ENCODE measurements at places on chromosomes 1 and 21. TPM values are rescaled to one million over a fixed set of nuclear protein-coding genes. Genes with fewer than 3 reads are reported as not detected.

Gene LPAR3
- total RNA-seq: not detected

Gene KRTAP11-1
- not detected for total RNA-seq

Gene ZNF678
- total RNA-seq: 10.3 TPM

Gene SHISAL2A
- total RNA-seq: not detected

Gene SPRR1A
- total RNA-seq: not detected

Gene APOBEC4
- not detected for total RNA-seq

Gene OR10Z1
- total RNA-seq: not detected

Gene MTARC1
- total RNA-seq: 5.1 TPM

Gene RASSF5
- total RNA-seq: 5.3 TPM

Gene TCHH
- total RNA-seq: not detected

Gene PRAMEF8
- not detected for total RNA-seq

Gene CCDC27
- not detected for total RNA-seq

Gene L1TD1
- total RNA-seq: not detected

Gene RBM34
- total RNA-seq: 52.6 TPM

GRCh38 chr1:30754684-30755171 is 2.8 kb downstream of the LAPTM5 start:
- DNase-seq: no peak

DNA sequence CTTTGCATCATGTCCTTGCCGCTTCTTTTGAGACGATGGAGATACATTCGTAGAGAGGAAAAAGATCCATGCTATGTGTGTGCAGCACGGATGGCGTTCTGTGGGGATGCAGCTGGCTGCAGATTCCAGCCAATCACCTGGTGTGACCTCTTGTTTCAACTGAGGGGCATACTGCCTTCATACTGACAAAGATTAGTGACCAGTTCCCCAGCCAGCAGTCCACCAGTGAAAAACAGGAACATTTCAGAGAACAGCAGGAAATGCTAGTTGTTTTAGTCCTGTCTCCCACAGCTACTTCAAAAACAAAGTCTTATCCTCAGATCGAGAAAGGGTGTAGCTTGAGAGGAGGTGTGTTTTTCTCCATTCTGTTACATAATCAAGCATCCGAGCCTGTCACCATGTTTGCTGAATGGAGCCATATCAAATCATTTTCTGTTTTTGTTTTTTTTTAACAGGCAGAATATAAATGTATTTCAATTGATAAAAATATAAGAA is 255.7 kb upstream of the FMN2 start:
- DNase-seq: no peak

- no peak for DNase-seq
These were observed 3.2 kb upstream of the LHX8 start for GRCh38 chr1:75130865-75131564.

GRCh38 chr1:62285440-62285839 is 33.8 kb downstream of the KANK4 start:
- no peak for DNase-seq

- no peak for DNase-seq
These were observed 231.5 kb upstream of the SNX7 start for GRCh38 chr1:98429965-98430443.

GRCh38 chr1:33168556-33169289 is 13.1 kb downstream of the TRIM62 start:
- DNase-seq: no peak

DNA sequence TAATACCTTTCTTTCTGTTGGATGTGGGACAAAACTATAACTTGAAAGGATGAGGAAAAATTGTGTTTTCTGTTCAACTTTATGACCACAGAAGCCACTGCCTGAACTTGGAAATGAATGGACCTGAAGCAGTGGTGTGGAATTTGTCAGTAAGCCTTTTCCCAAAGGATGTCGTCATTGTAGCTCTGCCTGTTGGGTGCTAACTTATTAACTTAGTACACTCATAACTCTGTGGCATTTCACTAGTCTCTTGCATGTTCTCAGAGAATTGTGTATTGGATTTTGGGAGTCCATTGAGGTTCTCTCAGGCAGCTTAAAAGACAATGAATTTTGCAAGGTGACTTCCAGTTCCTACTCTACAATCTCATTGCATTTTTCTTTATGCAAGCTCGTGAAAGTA is 49.6 kb downstream of the KCNK2 start:
- DNase-seq: no peak

- no peak for DNase-seq
These were observed 11.9 kb upstream of the LRRC71 start for GRCh38 chr1:156908541-156908940.

GRCh38 chr21:42695697-42696380 is 42.4 kb downstream of the PDE9A start:
- no peak for DNase-seq

- DNase-seq: no peak
These were observed 9.7 kb upstream of the PRDX6 start for GRCh38 chr1:173467426-173467825.

DNA sequence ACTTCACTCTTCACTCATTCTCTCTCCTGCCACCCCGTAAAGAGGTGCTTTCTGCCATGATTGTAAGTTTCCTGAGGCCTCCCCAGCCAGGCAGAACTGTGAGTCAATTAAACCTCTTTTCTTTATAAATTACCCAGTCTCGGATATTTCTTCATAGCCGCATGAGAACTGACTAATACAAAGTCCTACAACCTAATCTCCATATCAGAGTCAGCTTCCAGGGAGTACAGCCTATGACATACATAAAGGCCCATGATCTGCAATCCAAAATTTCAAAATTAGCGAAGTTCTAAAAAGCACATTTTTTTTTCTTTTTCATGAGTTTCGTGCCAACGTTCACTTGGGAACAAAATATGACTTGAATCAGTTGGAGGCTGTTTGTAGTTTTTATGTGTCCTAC is 256.9 kb upstream of the DUSP10 start:
- no peak for DNase-seq

GRCh38 chr1:41682845-41683625 is 198.6 kb upstream of the EDN2 start:
- DNase-seq: no peak

- no peak for DNase-seq
These were observed 612 bp downstream of the PSMA5 start for GRCh38 chr1:109425391-109426280.

GRCh38 chr1:87173231-87173630 is 155.4 kb upstream of the LMO4 start:
- DNase-seq: no peak

GRCh38 chr1:156664046-156664766 is 13.0 kb downstream of the NES start:
- no peak for DNase-seq

DNA sequence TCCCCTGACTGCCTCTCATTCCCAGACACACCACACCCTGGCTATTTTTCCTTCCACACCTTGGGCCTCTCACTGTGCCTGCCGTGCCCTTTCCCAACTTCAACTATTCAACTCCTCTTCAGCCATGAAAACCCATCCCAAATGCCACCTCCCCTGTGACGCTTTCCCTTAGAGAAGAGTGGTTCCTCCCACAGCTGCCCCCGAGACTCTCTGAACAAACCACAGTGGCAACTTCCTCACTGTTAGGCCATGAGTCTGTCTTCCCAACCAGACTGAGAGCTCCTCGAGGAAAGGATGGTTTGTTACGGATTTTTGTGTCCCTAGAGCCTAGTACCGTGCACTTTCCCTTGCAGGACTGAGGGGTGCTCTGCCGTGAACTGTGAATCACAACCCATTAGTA is 59.2 kb downstream of the LRRN2 start:
- no peak for DNase-seq

DNA sequence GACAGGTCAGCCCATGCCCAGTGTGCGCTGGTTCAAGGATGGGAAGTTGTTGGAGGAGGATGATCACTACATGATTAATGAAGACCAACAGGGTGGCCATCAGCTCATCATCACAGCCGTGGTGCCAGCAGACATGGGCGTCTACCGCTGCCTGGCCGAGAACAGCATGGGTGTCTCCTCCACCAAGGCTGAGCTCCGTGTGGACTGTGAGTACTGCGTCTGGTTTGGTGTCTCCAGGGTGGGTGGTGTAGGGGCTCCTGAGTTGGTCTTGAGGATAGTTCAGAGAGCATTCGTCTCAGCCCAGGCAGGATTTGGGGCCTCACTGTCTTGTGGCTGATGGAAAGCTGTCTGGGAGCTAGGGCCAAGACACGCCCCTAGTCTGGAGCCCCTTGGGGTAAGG is 83.2 kb downstream of the TRIM11 start:
- peak; percentile 5 for DNase-seq

GRCh38 chr21:45482899-45483821 is 59.1 kb downstream of the SLC19A1 start:
- DNase-seq: no peak

DNA sequence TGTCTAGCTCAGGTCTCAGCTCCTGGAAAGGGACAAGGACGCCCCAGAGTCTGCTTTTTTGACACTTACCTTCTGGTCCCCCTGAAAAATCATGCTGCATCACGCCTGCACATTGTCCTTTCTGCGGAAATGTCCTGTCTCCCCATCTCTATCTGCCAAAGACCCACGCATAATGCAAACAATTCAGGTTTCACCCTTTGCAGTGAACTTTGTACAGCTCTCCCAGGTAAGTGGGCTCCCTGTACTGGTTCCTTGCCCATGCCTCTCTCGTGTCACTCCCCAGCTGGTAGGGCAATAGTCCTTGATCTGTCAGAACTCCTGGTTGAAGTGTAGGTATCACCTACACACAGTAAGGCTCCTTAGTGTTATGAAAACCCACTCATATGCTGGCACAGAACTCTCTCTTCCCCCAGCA is 102.9 kb upstream of the IRF2BP2 start:
- no peak for DNase-seq

- DNase-seq: no peak
These were observed 12.3 kb downstream of the KAZN start for GRCh38 chr1:14610761-14611160.

- DNase-seq: no peak
These were observed at the start of gene COL24A1 for GRCh38 chr1:86156566-86157455. Gene COL24A1 (minus strand): TSS chr1:86156772. CDS start chr1:86156396, 376 bp downstream.

DNA sequence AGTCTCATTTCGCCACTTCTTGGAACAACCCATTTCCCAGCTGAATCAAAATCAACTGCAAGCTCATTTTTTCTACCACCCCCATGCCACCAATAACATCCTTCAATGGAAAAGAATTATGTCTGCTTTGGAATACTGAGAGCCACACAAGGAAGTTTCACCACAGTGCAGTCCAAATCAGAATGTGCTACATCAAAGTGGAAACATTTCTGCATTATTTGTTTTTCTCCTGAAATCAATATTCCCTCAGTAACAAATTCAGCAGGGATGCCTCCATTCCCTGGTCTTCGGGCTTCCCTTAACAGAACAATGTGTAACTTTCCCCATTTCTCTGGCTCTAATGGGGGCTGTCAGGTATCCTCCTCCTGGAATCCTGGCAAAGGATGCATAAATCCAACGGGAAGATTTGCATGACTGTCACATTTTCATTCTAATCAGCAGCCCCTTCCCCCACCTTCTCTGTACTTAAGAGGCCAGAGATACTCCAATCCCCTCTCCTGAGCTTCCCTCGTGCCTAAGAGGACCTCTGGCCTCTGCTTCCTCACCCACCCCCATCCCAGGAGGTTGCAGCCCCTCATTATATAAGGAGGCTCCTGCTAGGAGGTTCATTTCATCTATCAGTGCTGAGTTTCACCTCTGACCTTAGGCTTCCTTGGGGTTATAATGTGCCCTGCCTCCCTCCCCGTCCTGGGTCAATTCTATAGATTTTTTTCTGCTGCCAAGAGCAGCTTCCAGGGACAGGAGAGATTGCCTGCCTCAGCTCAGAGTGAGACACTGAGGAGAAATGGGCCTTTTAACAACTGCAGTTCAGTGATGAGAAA is 201.1 kb downstream of the OMA1 start:
- DNase-seq: no peak

- no peak for DNase-seq
These were observed 25.5 kb downstream of the ETNK2 start for GRCh38 chr1:204126386-204126785.

- DNase-seq: no peak
These were observed 74.7 kb downstream of the ALG6 start for GRCh38 chr1:63442141-63442475.

- no peak for DNase-seq
These were observed 22.7 kb downstream of the CDC42BPA start for GRCh38 chr1:227295609-227296008.

- DNase-seq: no peak
These were observed 29.9 kb downstream of the FMO4 start for GRCh38 chr1:171343727-171344472.
